OCI-LY7 (cell line): ENCODE measurements at places on chromosomes 7 and 10.

DNA sequence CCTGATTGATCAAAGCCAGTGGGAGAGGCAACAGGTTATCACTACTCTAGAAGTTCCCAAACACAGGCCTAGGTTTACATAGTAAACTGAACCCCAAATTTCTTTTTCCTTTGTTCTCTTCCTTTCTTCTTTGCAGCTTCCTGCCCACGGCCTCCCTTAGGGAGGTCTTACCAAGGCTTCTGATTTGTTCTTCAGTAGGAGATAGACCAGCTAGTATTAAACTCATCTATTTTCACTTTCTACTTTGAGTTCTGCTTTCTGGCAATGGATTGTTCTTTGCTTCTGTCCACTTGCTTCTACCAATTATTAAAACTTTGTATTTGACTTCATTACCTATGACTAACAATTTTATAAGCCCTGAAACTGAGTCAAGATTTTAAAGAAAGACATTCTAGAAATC, 251.2 kb upstream of the FZD1 start:
- DNase-seq = no peak

GRCh38 chr10:33638891-33639290, 304.4 kb upstream of the NRP1 start:
- DNase-seq = no peak

- no peak for DNase-seq
Observed at GRCh38 chr7:77393261-77393660, 22.9 kb downstream of the GSAP start.

- peak; percentile 61 for DNase-seq
Observed at GRCh38 chr10:110681023-110681681, 37.0 kb downstream of the RBM20 start.

DNA sequence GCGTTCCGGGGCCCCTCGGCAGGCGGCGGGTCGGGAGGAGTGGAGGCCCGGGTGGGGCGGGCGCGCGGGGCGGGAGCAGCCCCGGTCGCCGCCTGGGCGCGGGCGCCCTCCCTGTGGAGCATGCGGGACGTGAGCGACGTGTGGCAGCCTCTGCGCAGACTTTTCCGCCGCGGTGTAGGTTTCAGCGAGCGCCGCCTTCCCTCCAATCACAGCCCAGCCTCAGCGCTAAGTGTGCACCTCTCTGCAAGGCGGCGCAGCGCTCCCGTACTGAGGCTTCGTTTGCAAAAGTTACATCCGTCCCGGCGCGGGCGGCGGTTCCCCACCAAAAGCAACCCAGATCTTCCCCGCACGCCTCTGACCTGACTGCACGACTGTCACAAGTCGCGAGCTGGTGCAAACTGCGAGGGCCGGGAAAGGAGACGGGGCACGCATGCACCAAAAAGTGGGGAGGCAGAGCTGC, 1.2 kb upstream of the PFKFB3 start:
- peak; percentile 93 for DNase-seq

GRCh38 chr7:42244828-42245227, 7.8 kb upstream of the GLI3 start:
- no peak for DNase-seq

- DNase-seq = no peak
Observed at GRCh38 chr7:71708710-71709109, 576.8 kb downstream of the GALNT17 start.

DNA sequence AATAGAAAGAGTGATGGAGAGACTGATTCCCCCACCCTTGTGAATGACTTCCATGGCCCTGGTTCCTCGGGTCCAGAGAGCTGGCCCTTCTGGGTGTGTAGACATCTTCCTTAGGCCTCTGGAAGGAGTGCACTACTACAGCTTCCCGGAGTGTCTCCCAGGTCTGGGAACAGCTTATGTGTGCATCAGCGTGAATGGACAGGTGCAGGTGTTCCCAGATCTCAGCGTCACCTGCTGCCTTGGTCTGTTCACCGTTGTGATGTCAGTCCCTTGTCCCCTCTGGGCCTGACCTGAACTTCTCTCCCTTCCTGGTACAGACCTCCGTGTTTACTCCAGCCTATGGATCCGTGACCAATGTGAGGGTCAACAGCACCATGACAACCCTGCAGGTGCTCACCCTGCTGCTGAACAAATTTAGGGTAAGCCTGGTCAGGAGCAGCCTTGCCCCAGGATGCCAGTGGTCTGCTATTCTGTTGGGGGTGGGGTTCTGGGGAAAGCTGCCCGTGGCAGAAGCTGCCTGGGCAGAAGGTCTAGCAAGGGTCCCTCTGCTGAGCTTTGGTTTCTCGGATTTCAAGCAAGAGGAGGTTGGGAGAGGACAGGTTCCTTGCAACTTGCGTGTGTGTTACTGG, 10.5 kb upstream of the DEPP1 start:
- no peak for DNase-seq

DNA sequence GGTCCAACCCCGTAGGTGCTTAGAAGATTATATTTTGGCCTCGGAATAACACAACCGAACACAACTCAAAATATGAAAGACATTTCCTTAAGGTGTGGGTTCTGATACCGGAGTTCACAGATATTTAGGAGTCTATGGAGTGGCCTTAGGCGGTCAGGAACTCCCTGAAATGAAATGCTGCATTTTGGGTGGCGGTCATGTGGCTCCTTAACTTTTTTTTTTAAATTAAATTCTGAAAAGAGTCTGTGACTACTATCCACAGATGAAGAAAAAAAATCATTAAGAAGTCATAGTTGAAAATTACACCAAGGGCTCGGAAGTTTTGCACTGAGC, 290.9 kb upstream of the NFE2L3 start:
- no peak for DNase-seq

DNA sequence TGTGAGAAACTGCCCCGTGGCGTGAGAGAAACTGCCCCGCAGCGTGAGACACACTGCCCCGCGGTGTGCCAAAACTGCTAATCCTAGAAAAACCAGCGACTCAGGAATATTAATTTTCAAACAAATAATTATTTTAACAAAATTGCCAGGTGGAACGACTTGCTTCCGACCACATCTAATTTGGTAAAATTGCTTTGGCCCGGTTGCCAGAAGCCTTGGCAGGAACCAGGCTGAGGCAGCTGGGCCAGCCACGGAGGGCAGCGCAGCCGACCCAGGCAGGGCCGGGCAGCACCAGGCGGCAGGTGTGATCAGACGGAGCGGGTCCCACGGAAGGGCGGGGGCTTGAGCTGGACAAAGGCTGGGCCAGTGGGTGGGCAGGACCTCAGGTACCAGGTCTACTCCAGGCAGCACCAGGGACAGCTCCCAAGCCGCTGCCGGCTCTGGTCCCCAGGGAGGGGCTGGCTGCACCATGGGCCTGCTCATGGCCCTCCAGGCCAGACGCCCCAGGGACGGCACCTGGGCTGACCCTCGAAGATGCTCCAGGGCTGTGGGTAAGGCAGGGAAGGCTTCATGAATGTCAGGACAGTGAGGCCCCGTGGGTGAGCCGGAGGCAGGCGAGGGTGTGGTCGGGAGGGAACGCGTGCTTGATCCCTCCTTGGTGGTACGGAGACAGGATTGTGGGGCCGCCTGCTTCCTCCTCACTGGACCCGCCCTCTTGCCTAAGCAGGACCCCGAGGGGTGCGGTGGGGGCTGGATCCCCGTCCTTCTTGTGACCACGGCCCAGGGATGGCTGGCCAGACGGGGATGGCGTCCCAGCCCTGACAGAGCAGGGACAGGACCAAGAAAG, 7.7 kb upstream of the ADGRA1 start:
- no peak for DNase-seq

DNA sequence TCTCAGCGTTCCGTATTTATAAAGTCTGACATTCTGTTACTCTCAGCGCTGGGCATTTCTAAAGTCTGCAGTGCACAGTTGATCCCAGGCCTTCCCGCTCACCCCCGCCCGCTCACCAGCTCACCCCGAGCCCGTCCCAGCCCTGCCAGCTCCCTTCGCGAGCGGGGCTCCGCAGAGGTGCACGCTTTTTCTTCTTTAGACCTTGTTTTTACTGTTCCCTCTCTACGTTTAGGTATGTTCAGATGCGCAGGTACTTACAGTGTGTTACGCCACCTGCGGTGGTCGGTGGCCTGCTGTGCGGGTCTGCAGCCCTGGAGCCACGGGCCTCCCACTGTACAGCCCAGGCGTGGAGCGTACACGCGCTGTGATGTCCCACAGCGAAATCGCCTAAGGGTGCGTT, 28.8 kb downstream of the NKX6-2 start:
- no peak for DNase-seq

GRCh38 chr7:87110778-87111177, 41.5 kb upstream of the DMTF1 start:
- DNase-seq = no peak

DNA sequence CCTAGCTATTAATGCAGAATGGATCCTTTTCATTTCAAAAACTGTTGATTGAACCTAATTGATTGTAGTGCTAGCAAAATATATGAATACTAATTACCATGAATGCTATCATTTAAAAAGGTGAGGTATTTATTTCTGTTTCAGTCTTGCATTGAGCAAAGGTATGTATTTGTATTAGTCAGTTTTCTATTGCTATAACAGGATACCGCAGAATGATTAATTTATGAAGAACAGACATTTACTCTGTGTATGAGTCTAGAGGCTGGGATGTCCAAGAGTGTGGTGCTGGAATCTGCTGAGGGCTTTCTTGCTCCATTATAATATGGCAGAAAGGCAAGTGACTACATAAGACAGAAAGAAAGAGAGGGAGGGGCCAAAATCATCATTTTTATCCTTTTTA, 199.2 kb downstream of the KIF20B start:
- DNase-seq = no peak

DNA sequence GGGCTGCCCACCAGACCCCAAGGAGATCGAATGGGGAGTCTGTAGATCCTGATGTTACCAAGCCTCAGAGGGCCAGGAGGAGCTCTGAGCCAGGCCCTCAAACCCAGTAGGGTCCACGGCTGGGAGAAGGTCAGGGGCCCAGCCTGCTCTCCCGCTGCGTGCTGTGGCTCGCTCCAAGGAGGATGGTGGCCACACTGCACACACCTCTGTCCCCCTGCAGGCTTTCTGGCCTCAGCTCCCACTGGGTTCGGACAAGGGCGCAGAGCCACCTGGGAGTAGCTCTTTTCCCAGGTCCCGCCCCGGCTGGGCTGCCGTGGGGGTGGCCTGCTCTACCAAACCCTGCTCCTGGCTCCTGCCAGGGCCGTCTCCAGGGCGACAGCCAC, 175.8 kb downstream of the ZNF248 start:
- DNase-seq = no peak

DNA sequence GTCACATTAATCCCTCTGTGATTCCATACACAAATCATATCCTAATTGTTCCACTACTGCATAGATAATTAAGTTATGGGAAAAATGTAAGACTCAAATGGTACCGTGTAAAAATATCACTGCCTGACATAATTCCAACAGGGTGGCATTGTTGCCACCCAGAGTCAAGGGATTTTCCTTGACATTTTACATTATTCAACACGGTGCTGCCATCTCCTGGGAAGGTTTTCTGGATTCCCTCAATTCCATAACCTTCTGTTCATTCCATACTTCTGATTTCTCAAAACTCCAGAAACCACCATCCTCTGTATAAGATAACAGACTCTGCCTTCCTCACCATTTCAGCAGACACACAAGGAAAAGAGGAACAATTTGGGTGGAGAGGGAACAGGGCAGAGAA, 495.9 kb downstream of the XPNPEP1 start:
- DNase-seq = no peak

GRCh38 chr7:78787854-78788253, 665.6 kb downstream of the MAGI2 start:
- no peak for DNase-seq

DNA sequence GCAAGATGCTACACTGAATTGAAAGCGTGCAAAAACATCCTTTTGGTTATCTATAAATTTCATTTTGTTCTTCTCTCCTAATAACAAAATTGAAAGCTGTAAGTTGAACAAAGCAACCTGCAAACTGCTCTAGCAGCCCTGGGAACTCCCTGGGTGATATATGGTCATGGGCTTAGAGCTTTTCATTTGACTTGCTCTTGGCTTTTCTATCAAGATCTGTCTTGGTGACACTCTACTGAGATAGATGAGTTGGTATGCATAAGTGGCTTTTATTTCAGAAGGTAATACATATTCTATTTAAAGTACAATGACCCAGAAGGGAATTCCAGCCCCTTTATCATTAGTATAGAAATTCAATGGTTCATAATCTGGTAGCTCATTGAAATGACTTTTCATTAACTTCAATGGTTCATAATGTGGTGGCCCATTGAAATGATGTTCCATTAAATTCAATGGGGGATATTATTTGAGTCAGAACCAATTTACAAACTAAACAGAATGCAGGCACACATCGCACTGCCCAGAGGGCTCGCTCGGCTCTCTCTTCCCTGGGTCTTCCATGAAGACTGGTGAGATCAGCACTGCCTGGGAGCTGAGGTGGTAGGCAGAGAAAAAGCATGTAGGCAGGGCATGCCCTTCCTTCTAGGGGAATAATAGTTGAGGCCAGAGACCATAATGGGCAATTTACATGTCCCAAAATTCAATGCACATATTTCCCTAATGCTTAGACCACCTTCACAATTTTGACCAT, 10.1 kb upstream of the KCNMA1 start:
- no peak for DNase-seq

- no peak for DNase-seq
Observed at GRCh38 chr7:64688988-64689387, 23.1 kb downstream of the ZNF107 start.

GRCh38 chr10:99235658-99236626, at the start of gene HPSE2:
HPSE2 (minus strand) TSS chr10:99235852.
- no peak for DNase-seq

- no peak for DNase-seq
Observed at GRCh38 chr7:50727072-50727471, 55.6 kb downstream of the GRB10 start.
